SK-N-MC (cell line): ENCODE measurements at places on chromosomes 2 and 18.

DNA sequence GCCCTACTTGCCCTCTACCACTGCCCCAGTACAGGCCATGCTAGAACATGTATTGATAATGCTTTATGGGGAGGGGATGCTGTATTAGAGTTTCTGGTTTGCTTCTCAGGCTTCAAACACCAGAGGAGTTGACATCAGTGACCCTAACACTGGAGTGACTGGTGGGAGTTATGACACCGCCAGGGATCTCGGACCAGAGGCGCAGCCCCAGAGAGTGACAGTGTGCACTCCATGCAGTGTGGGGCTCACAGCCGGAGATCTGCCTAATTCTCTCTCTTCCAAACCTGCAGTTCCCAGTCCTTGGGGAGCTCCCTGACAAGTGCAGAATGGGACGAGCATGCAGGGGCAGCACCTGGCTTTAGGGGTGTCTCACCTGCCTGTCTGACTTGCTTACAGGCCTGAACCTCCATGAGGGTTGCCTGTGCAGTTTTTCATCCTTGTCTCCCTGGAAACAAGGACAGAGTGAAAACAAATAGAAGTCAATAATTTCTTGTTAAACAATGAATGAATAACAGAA lies 244.9 kb upstream of the MYT1L start:
- no peak for DNase-seq

DNA sequence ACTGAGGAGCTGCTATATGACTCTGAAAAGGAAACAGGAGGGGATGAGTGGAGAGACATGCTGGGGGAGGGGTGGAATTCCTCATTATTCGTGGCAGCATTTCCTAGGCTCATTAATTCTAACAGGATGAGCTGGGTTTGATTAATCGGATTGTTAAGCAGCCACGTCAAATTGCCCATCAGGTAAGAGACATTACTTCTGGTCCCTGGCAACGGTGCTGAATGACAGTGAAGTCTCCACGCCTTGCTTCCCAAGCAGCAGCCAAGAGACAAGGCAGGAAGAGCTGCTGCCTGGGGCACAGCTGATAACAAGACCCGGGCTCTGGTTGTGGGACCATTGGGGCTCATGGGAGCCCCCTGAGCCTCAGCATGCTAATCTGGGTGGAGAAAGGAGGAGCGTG lies 86.6 kb downstream of the MARCHF4 start:
- no peak for DNase-seq

- no peak for DNase-seq
Measured at GRCh38 chr2:120472891-120473309, 127.0 kb downstream of the INHBB start.

DNA sequence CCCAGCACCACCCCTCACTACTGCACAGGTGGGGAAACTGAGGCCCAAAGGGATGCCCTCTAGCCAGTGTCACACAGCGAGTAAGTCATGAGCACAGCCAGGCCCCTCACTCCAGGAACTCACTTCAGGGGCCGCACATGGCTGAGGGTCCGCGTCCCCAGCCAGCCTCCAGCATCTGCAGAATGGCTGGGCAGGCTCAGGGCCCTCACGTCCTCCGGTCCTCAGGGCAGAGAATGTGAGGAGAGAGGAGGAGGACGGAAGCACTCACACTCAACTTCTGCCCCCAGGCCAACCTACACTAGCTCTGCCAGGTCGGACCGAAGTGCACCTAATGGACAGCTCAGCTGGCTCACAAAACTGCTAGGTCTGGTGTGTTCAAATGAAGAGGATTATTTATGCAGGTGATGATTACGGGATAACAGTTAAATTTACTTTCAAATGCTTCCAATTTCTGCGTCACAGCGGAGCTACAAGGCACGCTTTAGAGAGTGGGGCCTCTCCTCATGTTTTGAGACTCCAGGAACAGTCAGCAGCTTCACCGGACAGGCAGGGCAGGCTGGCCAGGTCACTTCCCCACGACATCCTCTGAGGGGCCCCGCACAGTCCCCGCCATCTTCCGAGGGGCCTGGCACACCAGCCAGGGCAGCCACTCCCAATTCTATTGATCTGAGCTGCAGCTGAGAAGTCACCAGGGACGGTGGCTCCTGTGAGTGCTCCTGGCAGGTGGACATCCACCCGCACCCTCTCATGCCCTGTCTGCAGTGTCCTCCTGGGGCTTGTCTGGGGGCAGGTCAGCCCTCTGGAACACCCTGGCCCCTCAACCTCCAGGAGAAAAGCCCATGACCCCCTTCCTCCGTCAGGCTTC lies 26.5 kb downstream of the KIF1A start:
- no peak for DNase-seq

- no peak for DNase-seq
Measured at GRCh38 chr2:45826460-45826859, 175.0 kb downstream of the PRKCE start.

GRCh38 chr2:172106108-172106961 lies 3.6 kb upstream of the DLX2 start:
- no peak for DNase-seq

DNA sequence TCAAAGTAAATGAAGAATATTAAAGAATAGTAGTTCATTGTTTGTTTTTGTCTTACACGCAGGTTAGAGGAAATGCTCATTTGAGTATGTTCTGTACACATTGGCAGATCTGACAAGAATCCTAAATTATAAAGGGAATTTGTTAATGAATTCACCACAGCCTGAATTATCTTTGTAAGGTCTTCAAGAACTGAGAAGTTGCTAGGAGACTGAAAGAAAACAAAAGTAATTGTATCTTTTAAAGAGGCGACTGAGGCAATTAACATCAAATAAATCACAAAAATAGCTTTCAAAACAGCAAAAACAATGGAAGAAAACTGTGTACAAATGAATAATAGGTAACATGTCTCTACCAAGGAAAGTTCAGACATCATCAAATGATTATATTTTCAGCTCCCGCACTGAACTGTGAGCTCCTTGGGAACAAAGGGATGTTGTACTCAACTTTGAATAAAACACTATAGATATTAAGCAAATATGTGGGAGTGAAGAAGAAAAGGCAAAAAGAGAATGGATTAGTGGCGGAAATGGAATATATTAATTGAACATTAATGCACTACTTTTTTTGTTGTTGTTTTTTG lies 51.7 kb upstream of the ATIC start:
- DNase-seq = no peak
